ENCODE measurements at places on chromosomes 11 and 22. TPM values are rescaled to one million over a fixed set of nuclear protein-coding genes. Genes with fewer than 3 reads are reported as not detected.

Gene PATE2
- not detected for total RNA-seq

Gene ZNF214
- not detected for total RNA-seq

Gene C11orf86
- not detected for total RNA-seq

Gene C11orf65
- total RNA-seq: 0.29 TPM

Gene GAL
- total RNA-seq: not detected

All from T-helper 1 cell treated with Interleukin-12 subunit alpha and Interleukin-12 subunit beta and Interleukin-4 antibody, amounts not matched to agents 30 ng/mL and 1 ng/mL, for 36 hours (primary cell).